Activated naive CD4-positive, alpha-beta T cell treated with anti-CD3 and anti-CD28 coated beads, Interleukin-2, amount 10 ng/mL, durations not matched to agents 7 days and 5 days (primary cell): ENCODE measurements at places on chromosomes 5 and 9.

DNA sequence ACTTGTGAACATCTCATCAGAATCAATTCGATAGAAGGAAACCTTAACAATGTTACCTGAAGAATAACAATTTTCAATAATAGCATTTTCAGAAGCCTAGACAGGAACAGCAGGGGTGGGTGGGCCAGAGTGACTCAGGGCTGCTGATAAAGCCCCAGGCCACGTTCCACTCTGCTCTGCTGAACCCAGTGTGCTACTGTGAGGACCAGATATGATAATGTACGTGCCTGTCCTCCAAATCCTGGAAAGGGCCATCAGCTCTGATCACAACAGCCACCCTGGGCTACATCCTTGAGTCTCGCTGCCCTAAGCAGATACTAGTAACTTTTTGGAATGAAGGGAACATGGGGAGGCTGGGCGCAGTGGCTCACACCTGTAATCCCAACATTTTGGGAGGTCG is 91.3 kb downstream of the PRRT1B start:
- no peak for DNase-seq

- peak; percentile 11 for DNase-seq
These were observed 34.4 kb upstream of the SARDH start for GRCh38 chr9:133772581-133772980.

DNA sequence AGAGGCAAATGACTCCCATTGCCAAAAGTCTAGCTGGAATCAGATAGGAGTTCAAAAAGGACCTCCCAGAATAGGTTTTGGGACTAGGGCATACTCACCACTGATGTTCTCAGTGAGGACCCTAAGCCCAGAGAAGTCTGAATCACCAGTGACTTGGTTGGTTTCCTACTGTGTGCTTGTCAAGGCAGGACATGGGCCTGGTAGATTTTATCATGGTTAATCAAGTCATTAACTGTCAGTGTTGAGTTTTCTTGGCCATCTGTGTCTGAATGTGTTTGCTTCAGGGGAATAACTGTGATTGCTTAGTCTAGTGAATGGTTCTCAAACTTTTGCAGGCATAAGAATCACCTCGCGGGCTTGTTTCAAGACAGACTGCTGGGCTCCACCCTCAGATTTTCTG is 99.0 kb upstream of the GDNF start:
- no peak for DNase-seq

GRCh38 chr5:158553195-158553961 is 546.3 kb downstream of the EBF1 start:
- no peak for DNase-seq

DNA sequence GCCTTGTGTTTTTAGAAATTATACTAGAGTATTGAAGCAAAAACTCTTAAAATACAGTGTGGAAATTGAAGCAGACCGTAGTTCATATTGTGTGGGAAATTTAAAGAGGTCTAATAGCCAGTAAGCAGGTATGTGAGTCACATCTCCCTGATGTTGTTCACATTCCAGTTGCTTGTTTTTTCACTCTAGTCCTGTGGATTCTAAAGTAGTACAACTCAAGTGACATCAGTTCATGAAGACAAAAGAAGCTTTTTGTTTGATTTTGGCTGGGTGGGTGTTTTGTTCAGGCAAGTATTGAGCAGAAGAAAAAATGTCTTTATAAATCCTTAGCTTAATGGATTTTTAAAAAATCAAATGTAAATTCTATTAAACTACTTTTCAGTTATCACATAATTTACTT is 216.2 kb downstream of the MAN2A1 start:
- DNase-seq, result no peak
